ENCODE measurements at places on chromosomes 7 and 10. TPM values are rescaled to one million over a fixed set of nuclear protein-coding genes. Genes with fewer than 3 reads are reported as not detected.

The PALD1 gene
- total RNA-seq = 0.29 TPM

The CRHR2 gene
- total RNA-seq = not detected

The LOXL4 gene
- 0.04 TPM for total RNA-seq

The CALHM3 gene
- total RNA-seq = not detected

The LCOR gene
- 20.3 TPM for total RNA-seq

The DDC gene
- not detected for total RNA-seq

The UTF1 gene
- total RNA-seq = 0.16 TPM

DNA sequence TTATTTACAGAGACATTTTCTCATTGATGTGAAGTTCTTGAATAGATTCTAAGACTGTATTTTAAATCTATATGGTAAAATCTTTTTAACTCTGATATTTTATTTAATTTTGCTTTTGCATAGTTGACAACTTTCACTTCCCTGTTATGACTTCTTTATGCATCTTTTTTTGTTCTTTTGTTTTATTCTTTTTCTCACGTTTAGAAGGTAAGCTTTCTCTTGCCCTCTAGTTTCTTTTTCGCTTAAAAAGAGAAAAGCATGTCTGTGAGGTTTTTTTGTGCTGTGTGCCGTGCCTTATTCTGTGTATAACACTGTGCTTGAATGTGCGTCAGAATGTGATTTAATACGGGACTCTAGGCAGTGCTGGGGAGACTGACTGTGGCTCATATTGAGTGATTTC is 74.7 kb downstream of the AP3M1 start:
- DNase-seq = no peak

DNA sequence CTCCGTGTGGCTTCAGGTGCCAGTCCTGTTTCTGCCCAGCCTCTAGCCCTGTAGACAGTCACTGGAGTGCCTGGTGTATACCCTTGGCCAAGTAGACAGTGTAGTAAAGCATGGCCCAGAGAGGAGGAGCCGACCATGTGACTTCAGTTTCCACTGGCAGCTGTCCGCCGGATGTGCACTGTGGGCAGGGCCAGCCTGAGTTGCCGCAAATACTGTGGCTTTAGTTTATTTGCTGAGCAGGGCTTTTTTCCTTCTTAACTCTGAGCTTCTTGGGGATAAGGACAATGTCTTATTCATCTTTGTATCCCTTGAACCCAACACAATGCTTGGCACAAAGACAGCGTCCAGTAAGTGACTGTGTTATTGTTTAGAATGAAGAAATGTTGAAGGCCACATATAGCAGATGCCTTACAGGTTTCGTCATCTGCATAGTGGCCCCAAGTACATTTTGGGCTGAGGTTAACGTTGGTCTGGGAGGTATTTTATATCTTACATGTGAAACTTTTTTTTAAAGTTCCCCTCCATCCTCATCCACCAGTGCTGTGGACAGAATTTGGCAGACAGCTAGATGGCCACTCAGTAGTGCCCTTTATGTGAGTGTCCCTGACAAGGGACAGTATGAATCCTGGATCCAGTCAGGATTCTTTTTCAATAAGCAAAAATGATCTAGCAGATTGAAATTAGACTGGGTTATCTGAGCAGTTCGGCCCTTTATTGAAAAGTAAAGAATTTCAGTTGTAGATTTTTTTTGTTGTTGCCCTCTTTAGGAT is 40.6 kb downstream of the CYP17A1 start:
- DNase-seq = peak; percentile 22

GRCh38 chr10:7956508-7956907 is 98.0 kb upstream of the GATA3 start:
- no peak for DNase-seq

- no peak for DNase-seq
These were observed 167.1 kb upstream of the SMIM30 start for GRCh38 chr7:113285411-113285810.

GRCh38 chr7:113331155-113331898 is 213.0 kb upstream of the SMIM30 start:
- no peak for DNase-seq

DNA sequence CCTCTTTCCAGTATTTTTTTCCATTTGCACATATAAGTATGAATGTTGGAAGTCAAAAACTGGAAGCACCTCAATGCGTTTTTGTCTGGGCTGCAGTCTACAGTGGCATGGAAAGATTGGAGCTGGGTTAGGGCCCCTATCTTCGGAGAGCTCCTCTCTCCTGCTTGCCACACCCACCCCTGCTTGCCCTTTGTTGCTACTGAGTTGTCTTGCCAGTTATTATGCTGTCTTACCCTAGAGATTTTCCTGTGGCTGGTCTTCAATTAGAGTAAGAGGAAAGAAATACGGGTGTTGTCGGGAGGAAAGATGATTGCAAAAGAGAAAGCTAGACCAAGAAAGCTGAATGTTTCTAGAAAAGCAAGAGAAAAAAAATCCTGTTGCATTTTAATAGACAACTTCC is 228.9 kb upstream of the CELF2 start:
- DNase-seq = no peak

DNA sequence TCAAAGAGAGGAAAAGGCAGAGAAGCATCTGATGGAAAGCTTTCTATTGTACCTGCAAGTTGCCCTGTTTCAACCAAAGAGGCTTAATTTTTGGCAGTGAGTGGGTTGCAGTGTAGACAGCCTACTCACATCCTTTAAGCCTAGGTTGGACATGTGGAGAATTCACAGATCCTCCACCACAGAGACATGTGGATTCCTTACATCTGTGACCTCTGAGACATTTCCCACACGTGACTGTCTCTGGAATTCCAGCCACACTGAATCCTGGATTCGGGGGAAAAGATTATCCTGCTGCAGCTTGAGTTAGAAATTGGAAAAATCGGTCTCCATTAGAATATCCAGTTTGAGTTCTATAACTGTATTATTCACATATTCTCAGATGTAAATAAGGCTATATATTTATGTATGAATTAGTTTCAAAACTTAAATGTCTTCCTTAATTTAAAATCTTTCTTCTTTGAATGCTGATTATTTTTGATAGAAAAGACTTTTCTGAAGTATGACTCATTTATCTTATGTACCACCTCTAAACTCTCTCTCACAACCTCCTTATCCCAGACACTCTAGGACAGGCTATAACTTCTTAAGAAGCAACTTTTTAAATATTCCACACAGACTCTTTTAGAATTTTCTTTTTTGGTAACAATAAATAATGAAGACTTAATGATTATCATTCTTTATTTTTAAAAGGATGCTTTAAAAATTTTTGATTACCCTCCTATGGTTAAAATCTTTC is 123.3 kb downstream of the TWIST1 start:
- no peak for DNase-seq

DNA sequence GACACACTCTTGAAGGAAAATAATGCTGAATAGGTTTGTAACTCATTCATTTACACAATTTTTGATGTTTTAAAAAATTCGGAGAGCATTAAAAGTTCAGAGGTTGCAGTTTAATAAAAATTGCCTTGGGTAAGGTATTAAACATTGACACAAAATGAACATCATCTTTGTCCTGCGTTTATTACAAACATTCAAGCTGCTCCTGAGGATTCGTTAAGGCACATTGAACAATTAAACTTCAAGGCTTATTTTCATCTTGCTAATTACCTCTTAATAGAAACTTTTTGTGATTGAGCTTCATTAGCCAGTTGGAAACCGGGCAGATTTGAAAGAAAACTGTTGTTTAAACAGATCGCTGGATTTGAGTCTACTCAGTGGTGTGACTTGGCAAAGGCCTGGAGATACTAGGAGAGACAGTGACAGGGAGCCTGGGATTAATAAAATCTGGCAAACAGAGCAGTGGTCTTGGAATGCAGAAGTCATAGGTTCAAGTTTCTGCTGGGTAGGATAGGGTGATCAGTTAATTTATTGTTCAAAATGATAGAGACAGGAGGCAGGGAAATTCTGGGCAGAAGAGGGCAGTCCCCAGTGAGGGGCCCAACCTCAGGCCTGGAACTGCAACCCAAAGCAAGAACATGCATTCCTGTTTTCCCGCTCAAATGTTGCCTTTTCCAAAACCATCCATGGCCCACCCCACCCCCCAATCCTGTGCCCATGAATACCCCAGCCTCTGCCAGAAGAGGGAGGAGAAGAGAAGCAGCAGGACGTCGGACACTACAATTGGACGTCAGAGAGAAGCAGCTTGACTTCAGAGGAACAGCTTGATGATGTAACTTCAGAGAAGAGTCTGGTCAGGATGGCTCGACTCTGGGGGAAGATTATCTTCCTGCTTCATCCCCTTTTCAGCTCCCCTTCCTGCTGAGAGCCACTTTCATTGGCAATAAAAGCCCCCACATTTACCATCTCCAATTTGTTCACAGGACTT is 43.5 kb upstream of the SLC35G1 start:
- DNase-seq = no peak

- no peak for DNase-seq
These were observed 165.2 kb downstream of the AMPH start for GRCh38 chr7:38465956-38466355.

DNA sequence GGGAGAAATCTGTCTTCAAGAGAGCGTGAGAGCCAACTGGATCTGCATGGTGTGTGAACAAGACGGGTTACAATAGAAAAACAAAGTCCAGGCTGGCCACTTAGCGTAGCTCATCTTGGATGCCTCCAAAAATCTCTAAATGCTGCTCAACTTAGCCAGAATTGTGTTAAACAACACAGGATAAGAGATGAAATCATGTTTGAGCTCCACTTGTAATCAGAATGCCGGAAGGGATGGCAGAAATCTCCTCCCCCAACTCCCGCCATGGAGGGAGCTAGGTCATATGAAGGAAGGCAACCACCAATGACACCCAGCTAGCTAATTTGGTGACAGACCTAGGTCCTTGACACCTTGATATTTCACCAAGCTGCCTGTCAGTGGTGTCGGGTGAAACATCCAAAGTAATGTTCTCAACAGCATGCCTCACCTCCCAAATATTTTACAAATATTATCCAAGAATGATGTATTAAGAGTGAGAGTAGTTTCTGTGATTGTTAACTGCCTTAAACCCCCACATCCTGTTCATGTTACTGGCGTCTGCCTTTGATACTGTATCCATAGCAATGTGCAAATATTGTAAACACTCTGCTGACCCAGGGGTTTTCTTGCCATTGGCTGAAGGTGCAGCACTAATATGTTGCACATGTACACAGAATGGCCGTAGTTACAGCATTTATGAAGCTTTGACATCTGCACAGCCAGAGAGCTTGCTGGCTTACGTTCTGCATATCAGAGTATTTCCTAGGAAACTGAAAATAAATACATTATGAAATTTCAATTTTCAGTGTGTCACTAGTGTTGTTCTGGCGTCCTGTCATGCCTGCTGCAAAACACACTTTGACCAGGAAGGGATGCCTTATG is 25.8 kb downstream of the TMEM254 start:
- DNase-seq = no peak

GRCh38 chr10:69004821-69005220 is 16.2 kb downstream of the KIFBP start:
- DNase-seq = no peak

DNA sequence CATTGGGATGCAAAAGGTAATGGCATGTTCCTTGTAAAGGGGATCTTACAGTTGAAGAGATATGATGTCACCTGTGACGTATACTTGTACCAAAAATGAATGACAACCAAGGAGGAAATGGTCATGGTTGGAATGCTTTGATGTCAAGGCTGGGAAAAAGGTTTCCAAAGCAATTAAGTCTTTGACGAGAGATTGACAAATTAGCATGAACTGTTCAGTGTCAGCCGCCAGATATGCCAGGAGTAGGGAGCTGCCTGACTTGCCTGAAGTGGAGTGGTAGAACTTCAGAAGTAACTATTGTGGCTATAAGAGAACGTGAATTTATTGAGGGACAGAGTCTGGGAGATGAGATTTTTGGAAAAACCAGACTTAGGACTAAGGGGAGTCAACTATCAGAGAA is 88.1 kb downstream of the SEPTIN7 start:
- no peak for DNase-seq

DNA sequence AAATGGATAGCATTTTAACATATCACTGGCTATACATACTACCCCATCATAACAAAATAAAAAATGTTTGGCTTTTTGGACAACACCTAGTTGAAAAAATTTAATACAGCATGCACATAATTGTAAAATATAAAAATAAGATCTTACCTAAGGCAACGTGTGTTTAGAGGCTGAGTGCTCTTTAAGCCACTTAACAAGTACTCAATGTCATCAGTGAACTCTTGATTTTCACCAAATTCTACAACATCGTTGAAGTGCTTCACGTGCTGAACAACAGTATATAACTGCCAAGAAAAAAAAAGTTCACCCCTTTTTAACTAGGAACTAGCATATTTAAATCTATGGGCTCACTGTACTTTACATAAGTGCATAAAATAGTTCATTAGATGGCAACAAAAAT is 49.5 kb downstream of the WAPL start:
- no peak for DNase-seq

- DNase-seq = no peak
These were observed 72.3 kb upstream of the ACBD5 start for GRCh38 chr10:27312854-27313253.

DNA sequence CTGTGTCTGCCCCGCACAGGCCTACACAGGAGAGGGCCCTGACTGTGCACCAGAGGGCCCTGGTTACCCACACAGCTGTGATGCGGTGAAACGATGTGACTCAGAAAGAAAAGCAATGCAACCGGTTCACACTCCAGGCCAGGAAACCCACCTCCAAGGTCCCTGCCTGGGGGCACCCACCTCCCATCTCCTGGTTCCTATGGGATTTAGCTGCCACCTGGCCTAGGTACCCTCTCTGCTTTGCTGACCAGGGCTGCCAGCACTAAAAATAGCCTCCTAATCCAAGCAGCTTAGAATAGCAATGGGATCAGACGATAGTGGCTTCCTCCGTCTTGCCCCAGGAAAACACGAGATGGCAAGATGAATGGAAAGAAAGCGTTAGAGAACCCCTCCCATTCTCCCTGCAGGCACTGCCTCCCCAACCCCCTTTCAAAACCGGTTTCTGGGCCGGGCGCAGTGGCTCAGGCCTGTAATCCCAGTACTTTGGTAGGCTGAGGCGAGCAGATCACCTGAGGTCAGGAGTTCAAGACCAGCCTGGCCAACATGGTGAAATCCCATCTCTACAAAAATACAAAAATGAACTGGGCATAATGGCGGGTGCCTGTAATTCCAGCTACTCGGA is 12.4 kb downstream of the RBP3 start:
- no peak for DNase-seq

- no peak for DNase-seq
These were observed 66.5 kb upstream of the ANKRD1 start for GRCh38 chr10:90987383-90987782.

- no peak for DNase-seq
These were observed 326.4 kb downstream of the SFMBT2 start for GRCh38 chr10:7084280-7085005.

DNA sequence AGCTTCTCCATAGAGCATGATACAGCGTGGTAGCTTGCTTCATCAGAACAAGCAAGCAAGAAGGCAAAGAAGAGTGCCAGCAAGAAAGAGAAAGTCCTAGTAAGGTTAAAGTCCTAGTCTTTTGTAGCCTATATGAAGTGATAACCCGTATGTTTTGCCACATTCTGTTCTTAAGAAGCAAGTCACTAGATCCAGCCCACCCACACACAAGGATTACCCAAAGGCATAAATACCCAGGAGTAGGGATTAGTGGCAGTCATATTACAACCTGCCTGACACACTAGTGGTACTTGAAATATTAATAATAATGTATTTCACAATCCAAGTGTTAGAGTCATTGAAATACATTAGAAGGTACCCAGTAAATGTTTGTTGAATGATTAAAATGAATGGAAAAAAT is 285.5 kb downstream of the HPSE2 start:
- DNase-seq = no peak

GRCh38 chr7:52184006-52184703 is 851.3 kb upstream of the POM121L12 start:
- no peak for DNase-seq

Measured in K562 (cell line).